ENCODE measurements at places on chromosomes 11 and 22.

DNA sequence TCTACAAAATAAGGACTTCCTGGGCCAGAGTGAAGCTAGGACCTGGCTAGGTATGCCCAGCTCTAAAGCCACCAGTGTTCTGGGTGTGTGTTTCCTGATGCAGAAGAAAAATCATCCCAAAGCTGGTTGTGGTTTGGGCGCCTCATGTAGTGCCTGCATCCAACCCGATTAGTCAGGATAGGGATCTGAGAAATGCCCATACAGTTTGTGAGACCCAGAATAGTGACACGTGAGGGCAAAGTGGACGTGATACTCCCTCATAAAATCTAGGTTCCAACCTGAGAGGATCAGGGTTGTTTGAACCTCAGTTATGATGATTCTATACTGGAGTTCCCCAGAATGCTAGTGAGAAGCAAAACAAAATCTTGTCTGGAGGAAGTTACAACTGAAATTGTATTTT, 238.4 kb downstream of the TBC1D22A start:
- DNase-seq: no peak

DNA sequence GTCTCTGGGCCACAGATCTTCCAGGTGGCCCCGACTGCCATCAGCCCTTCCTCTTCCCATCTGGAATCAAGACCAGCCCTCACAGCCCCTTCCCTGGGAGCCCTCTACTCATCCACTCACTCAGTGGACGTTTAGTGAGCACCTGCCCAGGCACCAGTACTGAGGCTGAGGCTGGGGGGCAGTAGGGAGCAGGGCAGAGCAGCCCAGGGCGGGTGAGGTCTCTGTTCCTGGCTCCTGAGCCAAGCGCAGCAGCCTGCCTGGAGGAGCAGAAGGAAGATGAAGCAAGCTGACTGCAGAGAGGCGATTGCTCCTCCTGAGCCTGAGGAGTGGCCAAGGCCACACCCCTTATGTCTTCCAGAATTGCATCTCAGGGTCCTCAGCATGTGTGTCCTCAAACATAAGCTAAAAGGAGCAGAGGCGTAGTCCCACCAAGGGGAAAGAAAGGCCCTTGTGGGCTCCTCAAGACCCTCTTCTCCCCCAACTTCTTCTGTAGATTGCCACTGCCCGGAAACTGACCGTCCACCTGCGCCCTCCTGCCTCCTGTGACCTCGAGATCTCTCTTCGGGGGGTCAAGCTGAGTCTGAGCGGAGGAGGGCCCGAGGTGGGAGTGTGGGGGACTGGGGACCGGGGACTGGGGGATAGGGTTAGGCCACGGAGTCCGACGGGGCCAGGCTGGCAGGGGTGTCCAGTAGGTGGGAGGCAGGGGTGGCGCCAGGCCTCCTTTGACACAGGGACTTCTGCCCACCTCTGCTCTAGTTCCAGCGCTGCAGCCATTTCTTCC, 5.8 kb downstream of the MAPK8IP2 start:
- no peak for DNase-seq

DNA sequence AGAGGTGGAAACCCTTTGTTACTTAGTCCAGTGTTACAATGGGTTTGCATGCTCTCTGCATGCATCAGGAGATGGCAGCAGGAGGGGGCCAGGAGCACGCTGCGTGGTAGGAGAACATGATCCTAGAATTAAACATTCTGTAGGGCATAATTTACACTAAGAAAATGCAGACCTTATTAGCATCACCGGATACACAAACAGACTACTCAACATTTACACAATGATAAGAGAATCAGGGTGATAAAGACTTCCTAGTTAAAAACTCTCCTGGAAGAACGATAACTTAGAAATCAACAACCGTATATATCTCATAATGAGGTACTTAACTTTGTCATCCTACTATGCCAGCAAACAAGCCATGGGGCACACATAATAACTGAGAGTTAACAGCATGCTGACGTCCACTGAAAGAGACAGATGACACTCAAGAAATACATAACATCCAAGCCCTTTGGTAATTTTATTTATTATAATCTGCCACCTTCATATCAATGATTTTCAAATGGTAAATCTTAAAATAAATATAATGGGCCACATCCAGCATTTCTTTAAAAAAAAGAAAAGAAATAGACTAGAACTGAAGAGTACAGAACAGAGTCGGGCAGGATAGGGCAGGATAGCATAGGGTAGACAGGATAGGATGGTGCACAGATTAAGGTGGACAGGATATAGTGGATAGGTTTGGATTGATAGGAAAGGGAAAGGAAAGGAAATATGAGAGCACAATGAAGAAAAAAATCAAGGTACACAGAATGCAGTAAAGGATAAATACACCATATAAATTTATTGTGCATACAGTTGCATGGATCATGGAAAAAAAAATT, 27.5 kb downstream of the CADM1 start:
- no peak for DNase-seq

- no peak for DNase-seq
These were observed 229.1 kb upstream of the C11orf87 start for GRCh38 chr11:109192864-109193263.

- no peak for DNase-seq
These were observed 30.3 kb downstream of the TPCN2 start for GRCh38 chr11:69078930-69079605.

GRCh38 chr11:103544874-103545273, 435.6 kb downstream of the DYNC2H1 start:
- no peak for DNase-seq

GRCh38 chr11:71336176-71336995, 84.0 kb upstream of the SHANK2 start:
- no peak for DNase-seq

- no peak for DNase-seq
These were observed 30.8 kb upstream of the CELSR1 start for GRCh38 chr22:46568102-46568809.

DNA sequence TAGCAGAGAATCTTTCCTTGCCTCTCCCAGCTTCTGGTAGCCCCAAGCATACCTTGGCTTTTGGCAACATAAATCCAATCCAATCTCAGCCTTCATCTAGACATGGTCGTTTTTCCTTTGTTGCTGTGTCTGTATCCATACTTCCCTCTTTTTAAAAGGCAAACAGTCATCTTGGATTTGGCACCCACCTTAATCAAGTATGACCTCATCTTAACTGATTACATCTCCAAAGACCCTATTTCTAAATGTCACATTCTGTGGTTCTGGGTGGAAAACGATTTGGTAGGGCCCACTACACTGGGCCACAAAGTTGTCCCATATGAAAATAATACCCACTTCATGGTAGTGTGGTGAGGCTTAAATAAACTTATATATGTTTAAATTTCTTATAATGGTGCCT, 852 bp downstream of the BUD13 start:
- no peak for DNase-seq

DNA sequence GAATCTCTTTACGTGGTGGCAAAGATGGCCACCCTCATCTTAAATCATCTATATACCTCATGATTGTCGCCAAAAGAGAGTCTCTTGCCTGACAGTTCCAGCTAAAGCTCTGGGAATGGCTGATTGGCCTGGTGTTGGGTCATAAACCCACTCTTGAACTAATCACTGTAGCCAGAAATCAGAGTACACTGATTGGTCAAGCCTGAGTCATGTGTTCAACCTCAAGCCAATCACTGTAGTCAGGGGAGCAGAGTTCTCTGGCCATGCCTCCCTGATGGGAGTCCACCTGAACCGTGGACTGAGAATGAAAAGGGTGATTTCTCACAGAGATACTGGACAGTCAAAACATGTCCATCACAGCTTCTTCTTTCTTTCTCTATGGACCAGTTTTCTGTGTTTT, 45.8 kb downstream of the RCN1 start:
- DNase-seq: no peak

Measured in midbrain (tissue), 1 donor.